ENCODE measurements at places on chromosomes 3 and 15. TPM values are rescaled to one million over a fixed set of nuclear protein-coding genes. Genes with fewer than 3 reads are reported as not detected.

GRCh38 chr3:13391308-13391707, 28.8 kb downstream of the NUP210 start:
- DNase-seq: no peak

GRCh38 chr3:37751967-37752648, 109.6 kb upstream of the CTDSPL start:
- no peak for DNase-seq

DNA sequence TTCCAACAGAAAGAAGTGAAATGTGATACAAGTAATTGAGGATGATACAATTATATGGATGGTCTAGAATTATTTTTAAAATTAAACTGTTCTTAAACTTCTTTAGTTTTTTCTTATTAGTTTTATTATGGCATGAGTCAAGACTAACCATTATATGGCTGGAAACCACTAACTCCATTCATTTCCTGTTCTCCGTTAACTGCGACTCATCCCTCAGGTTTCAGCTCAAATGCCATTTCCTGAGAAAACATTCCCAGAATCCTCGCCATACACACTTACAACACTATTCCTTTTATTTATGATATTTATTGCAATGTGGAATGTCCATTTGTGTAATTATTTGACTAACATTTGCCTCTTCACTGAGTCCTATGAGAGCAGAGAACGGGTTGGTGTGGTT, 394.1 kb downstream of the SOX2 start:
- no peak for DNase-seq

GRCh38 chr3:143483214-143483613, 363.6 kb downstream of the CHST2 start:
- no peak for DNase-seq

MRPL47 gene
- 31.4 TPM for total RNA-seq

- DNase-seq: no peak
These were observed 60.5 kb downstream of the SH3BP5 start for GRCh38 chr3:15271785-15272381.

LMLN gene
- total RNA-seq: 20.8 TPM

DNA sequence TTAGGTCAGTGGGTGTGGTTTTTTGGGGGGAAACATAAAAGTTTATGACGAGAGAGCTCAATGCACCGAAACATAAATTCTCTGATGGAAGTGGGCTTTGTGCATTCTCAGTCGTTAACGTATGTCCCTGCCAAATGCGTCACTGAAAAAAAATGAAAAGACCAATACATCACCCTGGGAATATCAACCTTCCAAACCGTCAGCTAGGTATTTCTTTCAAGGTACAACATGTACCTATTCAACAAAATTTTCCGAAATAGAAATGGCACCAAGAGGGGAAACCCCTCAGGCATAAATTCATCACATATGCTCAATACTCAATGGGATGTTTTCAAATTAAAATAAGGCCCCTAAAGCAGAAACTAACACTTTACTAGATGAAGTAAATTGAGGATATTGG, 266.6 kb upstream of the SUCLG2 start:
- DNase-seq: no peak

DNA sequence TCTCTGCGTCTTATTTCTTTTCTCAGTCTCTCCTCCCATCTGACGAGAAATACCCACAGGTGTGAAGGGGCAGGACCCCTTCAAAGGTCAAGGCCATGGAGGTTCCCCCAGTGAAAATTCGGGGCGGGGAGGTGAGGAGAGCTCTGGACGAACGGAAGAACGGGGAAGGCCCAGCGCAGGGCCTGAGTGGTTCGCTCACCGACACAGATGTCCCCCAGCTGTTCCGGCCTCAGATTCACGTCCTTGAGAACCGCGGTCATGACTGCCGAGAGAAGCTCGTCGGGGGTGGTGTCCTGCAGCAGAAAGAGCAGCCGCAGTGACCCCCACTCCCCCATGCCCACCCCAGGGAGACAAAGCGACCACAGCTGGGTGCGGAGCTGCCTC, 542 bp downstream of the ACAA1 start:
- DNase-seq: no peak

TEX9 gene
- total RNA-seq: 6.1 TPM

CYP8B1 gene
- total RNA-seq: not detected

DNA sequence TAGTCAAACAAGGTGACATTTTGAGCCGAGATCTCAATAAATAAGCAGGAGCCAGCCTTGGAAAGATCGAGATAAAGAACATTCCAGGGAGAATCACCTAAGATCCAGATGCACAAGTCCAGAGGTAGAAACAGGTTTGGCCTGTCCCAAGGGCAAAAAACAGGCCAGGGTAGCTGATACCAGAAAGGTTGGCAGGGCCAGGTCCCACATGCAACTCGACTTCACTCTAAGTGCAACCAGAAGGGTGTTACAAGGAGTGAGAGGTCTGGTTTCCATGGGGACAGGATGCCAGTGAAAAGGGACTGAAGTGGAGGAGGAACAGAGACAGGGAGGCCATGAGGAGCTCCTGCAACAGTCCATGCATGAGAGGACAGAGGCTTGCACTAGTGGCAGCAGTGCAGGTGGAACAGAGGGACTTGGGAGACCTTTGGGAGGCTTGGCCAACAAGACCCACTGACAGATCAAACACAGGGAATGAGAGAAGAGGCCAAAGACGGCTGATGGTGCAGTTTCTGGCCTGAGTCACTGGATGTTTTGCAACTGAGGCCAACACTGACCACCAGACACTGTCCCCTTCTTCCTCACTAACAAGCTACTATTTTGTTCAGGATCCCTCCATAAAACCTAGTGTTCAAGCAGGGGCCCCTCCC, 5.2 kb downstream of the TPRA1 start:
- no peak for DNase-seq

GRCh38 chr3:71133865-71134264, 449.7 kb downstream of the FOXP1 start:
- no peak for DNase-seq

DNA sequence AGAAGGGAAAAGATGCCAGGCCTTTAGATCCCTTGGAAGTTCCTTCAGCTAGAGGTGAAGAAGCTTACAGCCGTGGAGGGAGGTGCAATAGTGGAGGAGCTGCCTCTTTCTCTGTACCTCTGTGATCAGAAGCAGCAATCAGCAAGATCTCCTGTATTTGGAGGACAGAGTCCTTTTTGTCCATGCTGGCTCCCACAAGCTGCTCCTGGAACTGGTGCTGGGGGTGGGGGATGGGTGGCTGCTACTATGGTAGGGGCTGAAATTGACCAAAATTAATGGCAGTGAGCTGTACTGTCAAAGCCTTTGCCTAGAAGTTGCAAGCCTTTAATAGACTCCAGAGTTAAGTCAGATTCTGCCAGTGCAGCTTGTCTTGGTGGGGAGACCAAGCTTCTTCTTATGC, 18.2 kb downstream of the PTPN23 start:
- DNase-seq: no peak

- no peak for DNase-seq
These were observed 372.3 kb upstream of the TGFBR2 start for GRCh38 chr3:30233913-30234646.

DNA sequence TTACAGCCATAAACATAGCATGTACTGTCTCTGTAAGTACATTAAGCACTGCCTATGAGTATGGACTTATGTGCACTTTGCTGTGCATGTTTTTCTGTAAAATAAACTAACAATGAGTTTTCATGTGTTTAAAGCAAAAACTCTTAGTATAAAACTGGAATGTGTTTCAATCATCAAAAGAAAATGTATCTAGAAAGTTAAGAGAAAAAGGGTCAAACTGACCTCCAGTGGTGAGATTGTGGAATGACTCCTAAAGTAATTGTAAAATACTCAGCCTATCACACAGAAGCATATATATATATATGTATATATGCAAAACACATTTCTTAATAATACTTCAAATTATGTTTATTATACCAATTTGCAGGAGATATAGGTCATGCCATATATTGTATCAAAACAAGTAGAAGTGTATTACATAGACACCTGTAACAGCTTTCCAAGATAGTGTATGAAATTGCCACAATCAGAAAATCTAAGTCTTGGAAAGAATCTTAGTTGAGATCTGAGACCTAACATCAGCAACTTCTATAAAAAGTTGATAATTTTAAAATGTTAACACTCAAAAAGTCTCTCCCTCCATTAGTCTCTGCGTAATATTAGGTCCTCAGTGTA, 199.6 kb downstream of the FMN1 start:
- DNase-seq: no peak

POLQ gene
- total RNA-seq: 0.75 TPM

DNA sequence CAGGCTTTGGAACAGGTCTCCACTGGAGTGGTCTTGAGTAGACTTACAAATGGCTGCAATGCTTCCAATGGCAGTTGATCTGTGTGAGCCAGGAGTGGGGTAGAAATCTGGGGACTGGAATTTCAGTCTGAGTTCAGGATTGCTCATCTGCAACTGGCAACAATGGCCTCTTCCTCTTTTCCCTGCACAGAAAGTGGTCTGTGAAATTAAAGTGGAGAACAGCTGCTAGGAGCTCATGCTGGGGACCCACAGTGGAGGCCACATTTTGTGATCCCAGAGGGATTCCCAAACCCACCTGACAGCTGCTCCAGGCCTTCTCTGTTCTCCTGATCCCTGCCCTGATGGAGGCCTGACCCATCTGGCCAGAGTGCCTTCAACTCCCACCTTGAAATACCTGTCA, 49.6 kb downstream of the CEMIP start:
- no peak for DNase-seq

ABI3BP gene
- 9.9 TPM for total RNA-seq

DNA sequence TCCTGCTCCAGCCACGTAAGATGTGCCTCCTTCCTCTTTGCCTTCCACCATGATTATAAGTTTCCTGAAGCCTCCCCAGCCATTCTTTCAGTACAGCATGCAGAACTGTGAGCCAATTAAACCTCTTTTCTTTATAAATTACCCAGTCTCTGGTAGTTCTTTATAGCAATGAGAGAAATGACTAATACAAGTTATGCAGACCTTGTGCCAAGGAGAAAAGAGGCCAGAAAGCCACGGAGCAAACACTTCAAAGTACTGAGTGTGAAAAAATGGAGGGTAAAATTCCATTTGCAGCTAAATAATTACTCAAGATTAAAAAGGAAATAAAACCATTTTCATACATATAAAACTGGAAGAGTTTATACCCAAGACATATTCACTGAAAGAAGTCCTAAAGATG, 213.6 kb upstream of the LINGO1 start:
- DNase-seq: no peak

ZIC4 gene
- 10.8 TPM for total RNA-seq

GRCh38 chr3:41369838-41370237, 170.5 kb downstream of the CTNNB1 start:
- no peak for DNase-seq

- DNase-seq: no peak
These were observed 61.1 kb downstream of the ZNF445 start for GRCh38 chr3:44416031-44417030.

LRRN1 gene
- total RNA-seq: 32.7 TPM

Data from dorsolateral prefrontal cortex (tissue), 122 donors.